ENCODE measurements at places on chromosomes 7 and 10.

- DNase-seq: no peak
These were observed 72.4 kb upstream of the LRRC4 start for GRCh38 chr7:128103498-128104107.

DNA sequence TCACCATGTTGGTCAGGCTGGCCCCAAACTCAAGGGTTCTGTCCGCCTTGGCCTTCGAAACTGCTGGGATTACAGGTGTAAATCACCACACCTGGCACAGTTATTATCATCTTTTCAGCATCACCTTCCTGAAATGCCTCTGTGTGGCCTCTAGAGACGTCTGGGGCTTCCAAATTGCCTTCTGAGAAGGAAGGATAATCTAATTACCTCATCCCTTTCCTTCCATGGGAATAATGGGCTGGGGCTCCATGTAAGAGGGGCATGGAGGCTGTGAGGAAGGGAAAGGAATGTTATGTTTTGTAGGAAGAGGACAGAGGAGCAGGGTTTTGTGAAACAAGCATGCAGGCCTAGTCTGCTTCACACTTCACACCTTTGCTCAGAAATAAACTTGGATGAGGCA is 22.2 kb upstream of the PODXL start:
- no peak for DNase-seq

DNA sequence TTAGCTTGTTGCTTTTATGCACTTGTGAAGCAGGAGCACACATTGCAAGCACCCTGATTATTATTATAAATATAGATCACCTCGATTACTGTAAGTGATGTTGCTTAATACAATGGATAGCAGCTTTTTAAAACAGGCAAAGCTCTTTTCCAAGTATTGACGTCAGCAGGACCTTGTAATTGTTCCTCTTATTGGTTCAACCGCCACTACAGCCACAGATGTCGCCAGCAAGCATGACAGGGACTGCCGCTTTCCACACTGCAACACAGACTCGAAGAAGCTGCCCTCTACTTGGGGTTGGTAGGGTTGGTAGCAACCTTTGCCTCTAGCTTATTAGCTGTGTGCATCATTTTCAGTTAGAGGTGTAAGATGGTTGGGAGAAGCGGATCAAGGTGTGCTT is 167.6 kb downstream of the ZNF365 start:
- no peak for DNase-seq

DNA sequence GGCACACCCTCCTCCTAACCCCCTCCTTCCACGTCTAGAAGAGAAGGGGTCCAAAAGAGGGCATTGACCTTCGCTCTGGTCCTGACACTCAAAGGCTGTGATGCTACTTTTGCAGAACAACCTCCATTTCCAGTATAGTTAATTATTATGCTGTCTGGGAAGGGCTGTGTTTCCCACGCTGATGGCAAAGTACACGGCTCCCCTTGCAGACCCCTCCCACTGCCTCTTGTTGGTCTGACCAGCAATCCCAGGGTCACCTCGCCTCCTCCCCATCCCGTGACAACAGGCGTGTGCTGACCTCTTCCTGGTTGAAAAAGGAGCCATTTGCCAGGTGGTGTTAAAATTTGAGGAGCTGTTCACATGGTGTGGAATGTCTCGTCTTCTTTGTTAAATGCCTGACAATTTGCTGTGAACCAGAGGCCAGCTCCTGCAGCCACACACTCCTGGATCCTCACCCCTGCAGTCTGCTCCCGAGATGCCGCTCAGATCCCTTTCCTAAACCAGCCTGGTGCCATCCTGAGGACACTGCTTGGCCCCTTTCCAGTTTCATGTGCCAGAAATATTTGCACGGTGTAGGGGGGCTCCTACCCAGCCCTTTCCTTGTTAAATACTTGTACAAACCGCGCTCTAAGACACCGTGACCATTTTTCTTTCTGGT is 321.7 kb downstream of the WDR37 start:
- DNase-seq: peak; percentile 40

All from kidney (tissue), 22 donors.